ENCODE measurements at places on chromosomes 6 and 20.
A peak's percentile ranks its signal among the peaks of the same experiment; 100 is the strongest.

DNA sequence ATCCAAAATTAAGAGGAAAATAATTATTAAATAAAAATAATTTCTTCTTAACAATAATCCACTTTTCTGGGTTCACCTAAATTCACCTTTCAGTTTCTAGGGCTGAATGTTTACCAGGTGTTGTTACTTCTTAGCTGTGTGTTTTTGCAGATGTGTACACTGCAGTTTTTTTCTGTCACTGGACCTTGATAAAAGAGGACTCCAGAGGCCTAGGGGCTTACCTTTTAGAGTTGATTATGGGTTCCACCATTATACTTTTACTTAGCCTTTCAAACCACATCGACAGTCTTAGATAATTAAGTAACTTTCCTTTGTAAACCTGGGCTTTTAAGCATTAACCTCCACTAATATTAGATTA, 766.5 kb downstream of the BCKDHB start:
- no peak for DNase-seq

DNA sequence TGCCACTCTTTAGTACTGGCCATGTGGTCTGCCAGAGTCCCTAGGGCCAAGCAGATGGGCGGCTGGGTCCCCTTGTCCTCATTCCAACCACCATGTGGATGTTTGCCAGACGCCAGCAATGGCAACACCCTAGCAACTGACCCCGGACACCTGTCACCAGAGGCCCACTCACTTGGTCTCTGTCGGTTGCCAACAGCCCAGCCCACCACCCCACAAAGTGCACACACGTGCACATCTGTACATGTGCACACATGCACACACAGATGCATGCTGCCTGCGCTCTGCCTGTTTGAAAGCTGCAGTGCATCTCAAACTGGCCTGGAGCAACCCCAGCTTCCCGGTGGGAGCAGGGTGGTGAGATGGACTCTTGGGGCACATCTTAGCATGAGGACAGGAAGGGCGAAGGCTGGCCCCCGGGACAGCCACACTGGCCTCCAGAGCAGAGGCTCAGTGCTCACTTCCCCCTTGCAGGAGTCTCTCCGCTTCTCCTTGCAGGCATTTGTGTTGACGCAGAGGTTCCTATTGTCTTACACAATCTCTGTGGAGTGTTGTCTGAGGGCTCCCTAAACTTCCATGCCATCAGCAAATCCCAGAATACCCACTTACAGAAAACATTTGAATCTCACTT, 54.0 kb downstream of the PSMG4 start:
- no peak for DNase-seq

DNA sequence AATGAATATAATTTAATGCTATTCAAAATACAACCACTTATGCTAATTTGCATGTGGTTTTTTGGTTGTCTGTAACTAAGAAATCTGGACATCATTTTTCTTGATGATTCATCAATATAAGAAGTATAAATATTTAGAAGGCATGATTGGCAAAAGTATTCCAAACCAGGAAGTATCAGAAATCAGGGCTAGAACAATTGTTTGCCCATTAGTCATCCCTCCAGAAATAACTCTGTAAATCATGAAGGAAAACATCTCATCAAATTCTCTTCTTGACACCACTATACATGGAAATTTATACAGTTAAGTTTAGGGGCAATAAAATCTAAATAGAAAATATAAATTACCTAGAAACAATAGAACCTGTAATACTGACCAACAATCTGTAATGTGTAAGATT, 554.7 kb upstream of the HS3ST5 start:
- no peak for DNase-seq

DNA sequence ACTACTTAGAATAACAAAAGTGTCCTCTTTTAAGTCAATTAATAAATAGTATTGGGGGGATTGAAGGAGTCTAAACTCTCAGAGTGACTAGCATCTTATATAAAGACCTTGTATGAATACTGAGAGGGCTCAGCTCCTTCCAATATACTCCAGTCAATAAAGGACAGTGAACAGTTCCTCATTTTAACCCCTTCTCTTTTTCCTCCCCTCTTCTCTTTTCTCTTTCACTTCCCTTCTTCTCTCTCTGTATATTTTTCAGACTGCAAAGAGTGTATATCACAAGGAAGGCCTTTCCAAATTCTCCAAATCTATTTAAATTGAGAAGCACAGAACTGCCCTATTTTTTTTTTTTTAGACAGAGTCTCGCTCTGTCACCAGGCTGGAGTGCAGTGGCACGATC, 99.5 kb downstream of the CD164 start:
- no peak for DNase-seq

DNA sequence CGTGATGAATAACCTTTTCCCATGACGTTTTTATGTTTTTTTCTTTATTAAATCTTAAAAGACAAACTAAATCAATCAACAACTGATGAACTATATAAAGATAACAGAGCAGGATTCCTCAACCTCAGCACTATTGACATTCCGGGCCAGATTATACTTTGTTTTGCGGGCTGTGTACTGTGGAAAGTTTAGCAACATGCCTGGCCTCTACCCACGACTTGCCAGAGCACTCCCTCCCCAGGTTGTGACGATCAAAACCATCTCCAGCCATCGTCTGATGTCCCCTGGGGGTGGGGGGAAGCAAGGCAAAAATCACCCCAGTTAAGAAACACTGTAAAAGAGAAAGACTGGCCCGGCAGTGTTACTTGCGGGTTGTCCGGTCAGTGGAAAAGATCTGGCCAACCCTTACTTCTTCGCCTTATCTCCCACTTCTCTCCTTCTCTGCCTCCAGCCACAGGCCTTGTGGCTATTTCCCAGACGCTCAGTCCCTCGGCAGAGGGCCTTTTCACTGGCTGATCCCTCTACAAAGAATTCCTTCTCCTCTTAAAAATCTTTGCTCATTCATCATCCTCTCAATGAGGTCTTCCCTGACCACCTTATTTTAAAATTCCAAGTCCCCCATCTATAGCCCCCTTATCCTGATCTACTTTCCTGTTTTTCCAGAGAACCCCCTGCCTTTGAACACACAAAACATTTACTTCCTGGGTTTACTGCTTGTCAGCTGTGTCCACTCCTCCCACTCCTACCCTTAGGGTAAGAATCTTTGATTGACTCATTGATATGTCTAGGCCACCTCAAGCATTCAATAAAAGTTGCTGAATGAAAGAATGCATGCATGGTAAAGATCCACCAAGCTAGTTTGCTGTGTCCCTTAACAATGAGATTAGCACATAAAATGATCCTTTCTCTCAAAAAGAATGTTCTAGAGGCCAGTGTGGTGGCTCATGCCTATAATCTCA, 14.7 kb upstream of the RAB22A start:
- no peak for DNase-seq

- no peak for DNase-seq
These were observed 498.9 kb downstream of the BCKDHB start for GRCh38 chr6:80605165-80605989.

DNA sequence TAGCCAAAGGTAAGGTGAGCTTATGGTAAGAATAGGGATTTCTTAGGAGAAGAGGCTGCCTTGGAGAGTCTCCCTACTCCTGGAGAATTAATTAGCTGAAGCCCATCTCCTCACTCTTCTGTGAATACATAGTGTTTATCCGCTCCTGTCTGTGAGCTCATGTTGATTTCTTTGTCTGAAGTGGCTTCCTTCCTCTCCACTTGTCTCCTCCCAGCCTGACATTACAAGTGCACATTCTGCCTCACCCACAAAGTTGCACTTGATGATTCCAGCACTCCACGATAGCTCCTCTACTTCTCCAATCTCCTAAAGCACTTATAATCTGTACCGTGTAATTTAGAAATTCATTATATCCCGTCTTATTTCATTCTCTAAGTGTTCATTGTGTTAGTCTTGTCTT, 287.2 kb downstream of the QKI start:
- no peak for DNase-seq

DNA sequence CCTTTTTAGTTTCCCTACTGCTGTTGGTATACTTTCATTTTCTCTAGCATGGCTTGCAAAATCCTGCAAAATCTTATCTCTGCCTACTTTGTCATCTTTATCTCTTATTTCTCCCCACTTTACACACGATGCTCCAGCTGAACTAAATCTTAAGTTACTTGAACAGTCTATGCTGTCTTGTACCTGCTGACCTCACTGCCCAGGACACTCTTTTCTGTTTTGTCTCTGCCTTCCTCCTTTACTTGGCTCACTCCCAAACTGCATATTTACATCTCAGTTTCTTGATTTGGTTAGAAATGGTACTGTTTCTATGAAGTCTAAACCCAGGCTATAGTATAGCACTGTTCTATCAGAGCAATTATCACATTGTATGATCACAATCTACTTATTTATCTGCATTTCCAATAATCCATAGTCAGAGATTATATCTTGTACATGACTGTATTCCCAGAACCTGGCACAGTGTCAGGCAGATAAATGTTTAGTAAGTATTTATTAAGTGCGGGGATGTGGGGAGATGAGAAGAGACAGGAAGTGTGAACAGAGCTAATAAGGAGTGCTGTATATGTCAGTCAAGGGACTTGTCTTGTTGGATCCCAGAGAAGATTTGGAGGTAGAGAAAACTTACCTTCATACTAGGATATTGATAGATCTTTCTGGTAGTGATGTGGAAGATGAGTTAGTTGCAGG, 57.6 kb downstream of the ADGRG6 start:
- no peak for DNase-seq

GRCh38 chr6:39934131-39934757, at the start of gene MOCS1:
Gene MOCS1 (minus strand): TSS chr6:39934462. CDS start chr6:39934417, 45 bp downstream.
- DNase-seq, result peak; percentile 9

DNA sequence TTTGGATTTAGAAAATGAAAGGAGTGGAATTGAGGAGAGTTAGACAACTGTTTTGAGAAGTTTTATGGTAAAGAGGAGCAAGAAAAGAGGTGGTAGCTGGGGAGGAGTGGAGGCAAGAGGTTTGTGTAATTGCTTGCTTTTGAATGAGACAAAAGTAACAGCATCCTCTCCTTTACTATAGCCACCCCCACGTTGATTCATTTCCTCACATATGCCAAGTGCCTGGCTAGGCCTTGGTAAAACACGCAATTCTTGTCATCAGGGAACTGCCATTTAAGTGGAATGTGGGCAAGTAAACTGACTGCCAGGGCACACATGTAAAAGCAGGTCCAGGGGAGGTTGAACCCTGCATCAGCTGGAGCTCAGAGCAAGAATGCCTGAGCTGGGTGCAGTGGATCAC, 4.1 kb downstream of the MTRES1 start:
- no peak for DNase-seq

- no peak for DNase-seq
These were observed 43.4 kb downstream of the QKI start for GRCh38 chr6:163457637-163458561.

GRCh38 chr6:21707524-21708319, 114.2 kb downstream of the SOX4 start:
- DNase-seq, result no peak

- no peak for DNase-seq
These were observed 9.9 kb downstream of the MAP3K4 start for GRCh38 chr6:161001421-161001820.

GRCh38 chr6:36118550-36119107, 11.7 kb upstream of the MAPK13 start:
- no peak for DNase-seq

DNA sequence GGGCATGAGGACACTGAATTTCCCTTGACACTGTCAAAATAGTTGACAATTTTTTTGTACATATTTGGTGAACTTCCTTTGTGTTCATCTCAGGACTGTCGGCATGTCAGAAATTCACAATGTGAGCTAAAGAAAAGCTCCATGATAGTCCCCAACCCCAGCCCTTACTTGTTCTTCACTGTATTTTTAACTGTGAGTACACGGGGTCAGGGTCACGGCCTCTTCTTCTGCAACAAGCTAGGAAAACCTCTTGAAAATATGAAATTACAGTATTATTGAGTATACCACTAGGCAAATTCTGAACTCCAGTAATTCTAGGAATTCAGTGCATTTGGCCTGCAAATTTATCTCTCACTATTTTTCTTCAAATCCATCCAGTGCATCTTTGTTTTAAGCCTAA, 199.4 kb downstream of the SLC24A3 start:
- DNase-seq, result no peak

GRCh38 chr6:167788563-167788903, 38.2 kb upstream of the AFDN start:
- DNase-seq, result no peak

GRCh38 chr6:134585517-134585873, 267.6 kb upstream of the SGK1 start:
- no peak for DNase-seq

DNA sequence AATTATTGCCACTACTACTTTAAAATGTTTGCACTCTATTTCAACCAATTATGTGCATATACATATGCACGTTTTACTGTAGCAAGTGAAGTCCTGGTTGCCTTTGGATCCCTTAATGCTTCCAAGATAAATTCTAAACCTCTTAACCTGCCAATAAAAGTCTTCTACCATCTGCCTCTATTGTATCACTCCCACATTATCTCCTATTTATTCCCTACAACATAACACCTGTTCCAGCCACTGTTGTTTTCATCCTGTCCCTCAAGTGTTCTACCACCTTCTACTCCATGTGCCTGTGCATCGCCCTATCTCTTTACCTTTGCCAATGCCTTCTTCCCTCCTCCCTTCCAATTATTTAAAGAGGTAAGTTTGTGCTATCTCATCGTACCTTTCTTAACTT, 499.0 kb upstream of the RNF217 start:
- no peak for DNase-seq

DNA sequence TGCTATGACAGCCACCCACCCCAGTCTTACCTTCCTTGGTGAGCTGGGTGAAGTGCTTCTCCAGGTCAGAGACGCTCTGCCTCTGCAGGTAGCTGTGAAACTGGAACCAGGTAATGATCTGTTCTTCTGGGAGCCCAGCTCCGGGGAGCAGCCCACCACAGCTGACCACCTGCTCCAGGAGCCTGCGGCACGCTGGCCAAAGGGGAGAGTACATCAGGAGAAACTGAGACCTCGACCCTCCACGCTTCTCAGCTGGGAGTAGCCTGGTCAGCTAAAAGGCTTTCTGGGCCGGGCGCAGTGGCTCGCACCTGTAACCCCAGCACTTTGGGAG, 82.8 kb downstream of the PTPN1 start:
- DNase-seq, result no peak

DNA sequence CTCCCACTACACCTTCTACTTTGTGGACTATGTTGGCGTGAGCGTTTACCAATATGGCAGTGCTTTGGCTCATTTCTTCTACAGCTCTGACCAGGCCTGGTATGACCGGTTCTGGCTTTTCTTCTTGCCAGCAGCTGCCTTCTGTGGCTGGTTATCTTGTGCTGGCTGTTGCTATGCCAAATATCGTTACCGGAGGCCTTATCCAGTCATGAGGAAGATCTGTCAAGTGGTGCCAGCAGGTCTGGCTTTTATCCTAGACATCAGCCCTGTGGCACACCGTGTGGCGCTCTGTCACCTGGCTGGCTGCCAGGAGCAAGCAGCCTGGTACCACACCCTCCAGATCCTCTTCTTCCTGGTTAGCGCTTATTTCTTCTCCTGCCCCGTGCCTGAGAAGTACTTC, 16.5 kb upstream of the EFHC1 start:
- DNase-seq, result no peak

DNA sequence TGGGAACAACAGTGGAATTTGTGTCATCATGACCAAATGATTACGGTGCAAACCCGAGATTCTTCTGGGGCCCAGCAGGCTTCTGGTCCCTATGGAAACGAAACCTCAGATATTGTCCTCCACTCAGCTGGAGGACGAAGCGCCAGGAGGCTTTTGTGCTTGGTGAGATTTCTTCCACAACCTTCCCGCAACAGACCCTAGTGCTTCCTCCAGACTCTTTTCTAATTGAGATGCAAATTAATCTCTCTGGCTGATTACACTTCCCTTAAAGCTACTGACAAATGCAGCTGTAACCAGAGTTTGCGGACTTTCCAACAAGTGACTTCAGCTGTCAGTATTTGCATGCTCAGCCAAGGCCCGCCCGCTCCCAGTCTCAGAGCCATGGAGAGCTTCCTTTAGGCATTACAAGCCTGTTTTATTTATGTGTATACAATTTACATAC, 96.0 kb downstream of the INSM1 start:
- no peak for DNase-seq

GRCh38 chr6:164967102-164967501, 342.3 kb downstream of the C6orf118 start:
- no peak for DNase-seq
